ENCODE measurements at places on chromosomes 1 and 21. TPM values are rescaled to one million over a fixed set of nuclear protein-coding genes. Genes with fewer than 3 reads are reported as not detected.
A peak's percentile ranks its signal among the peaks of the same experiment; 100 is the strongest.

The METTL18 gene
- total RNA-seq, result 5.5 TPM

The INSRR gene
- total RNA-seq, result not detected

The FMO5 gene
- 0.68 TPM for total RNA-seq

The TNFAIP8L2 gene
- total RNA-seq, result not detected

The WNT4 gene
- 7.7 TPM for total RNA-seq

The GSTM5 gene
- 0.36 TPM for total RNA-seq

DNA sequence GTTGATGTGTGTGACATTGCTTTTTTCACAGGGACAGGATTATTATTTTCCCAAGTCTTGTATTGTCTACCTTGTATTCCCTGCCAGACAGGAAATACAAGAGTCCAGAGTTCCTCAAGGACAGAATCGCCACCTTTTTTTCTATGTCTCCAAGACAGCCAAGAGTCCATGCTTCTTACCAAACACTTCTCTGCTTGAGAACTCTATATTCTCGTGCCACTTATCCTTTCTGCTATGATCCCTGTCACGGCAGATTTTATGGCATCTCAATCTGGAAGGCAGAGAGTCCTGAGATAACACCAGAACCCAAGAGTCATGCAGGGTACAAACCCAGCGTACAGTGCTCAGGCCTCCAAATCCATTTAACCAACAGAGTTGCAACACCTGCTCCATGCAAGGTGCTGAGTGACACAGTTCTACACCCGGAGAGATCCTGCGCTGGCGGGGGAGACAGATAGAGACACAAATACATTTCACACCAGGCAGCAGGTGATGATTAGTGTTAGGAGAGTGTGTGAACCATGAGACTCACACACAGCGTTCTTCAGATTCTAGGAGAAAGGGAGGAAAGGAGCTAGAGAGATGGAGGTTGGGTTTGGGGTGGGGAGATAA, 107.6 kb downstream of the NAV1 start:
- no peak for ATAC-seq

DNA sequence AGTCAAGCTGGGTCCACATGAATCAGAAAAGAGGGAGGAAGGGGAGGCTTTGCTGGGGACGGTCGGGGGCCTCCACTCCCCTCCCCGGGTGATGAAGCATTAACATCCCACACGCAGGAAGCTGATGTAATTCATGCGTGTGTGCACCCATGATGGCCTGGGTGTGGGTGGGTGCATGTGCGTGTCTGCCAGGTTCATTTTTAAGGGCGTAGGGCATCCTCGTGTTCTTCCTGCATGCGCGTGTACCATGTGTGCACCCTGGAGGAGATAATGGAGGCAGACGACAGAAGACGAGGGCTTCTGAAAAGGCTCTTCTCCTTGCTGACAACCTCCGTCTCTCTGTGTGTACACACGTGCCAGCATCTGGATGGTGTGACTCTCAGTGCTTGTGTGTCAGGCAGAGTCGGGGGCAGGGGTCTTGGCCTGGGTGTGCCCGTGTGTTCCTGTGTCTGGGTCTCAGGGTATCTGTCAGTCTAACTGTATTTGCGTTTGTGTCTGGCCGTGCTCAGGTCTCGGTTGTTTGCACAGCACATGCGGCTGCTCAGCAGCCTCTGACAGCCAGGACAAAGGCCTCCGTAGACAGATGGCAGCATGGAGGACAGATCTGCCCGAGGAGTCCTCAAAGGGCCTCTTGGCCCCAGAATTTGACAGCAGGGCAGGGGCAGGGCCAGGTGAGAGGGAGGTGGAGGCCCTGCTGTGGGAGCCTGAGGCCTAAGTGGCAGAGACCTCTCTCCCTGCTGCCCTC, 2.4 kb downstream of the RAP1GAP start:
- ATAC-seq, result no peak

DNA sequence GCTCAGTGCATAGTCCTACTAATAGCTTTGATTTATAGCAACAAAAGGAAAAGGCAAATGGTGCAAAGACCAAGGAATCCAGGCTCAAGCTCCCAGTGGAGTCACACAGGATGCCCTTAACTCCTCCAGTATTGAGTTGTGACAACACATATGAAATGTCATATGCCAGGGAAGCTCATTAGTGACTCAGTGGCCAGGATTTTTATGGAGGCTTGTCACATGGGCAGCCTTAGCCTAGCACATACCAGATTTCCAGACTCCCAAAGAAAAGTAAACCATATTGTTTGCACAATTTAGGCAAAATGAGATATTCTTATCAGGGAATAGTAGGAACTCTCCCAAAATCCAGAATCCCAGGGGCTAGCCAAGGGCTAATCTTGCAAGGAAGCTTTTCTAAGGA, 129.2 kb downstream of the MAGI3 start:
- ATAC-seq, result no peak

DNA sequence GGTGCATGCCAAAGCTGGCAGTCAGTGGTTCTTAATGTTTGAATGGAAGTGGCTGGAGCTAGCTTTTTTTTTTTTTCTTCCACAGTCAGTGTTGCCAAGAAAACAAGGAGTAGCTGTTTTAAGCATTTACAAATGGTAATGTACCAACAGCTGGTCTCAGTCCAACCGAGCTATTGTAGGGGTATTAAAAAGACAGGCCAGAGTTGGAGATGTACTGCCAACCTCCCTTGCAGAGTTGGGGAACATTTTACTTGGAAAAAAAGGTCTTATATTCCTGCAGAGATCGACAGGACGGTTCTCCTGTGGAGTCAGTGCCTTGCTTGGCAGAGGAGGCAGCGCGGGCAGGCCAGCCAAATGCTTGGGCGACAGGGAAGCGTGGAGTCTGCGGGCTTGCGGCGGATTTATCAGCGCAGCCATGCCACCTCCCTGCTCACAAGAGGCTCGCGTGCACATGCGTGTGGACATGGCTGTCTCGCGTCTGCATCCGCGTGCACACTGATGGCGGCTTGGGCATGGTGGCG, 338.1 kb downstream of the RPS6KC1 start:
- ATAC-seq, result no peak

GRCh38 chr1:20701446-20701845, 16.4 kb downstream of the KIF17 start:
- ATAC-seq, result no peak

GRCh38 chr1:66248746-66249145, 285.2 kb upstream of the SGIP1 start:
- no peak for ATAC-seq

DNA sequence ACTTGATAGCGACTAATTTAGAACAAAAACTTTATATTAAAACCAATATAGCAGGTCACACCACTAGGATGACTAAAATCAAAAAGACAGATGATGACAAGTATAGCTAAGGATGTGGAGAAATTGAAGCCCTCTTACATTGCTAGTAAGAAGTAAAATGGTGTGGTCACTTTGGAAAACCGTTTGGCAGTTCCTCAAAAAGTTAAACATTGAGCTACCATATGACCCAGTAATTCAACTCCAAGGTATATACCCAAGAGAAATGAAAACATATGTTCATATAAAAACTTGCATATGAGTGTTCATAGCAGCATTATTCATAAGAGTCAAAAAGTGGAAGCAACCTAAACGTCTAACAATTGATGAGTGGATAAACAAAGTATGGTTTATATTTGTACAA, 13.0 kb upstream of the SERINC2 start:
- ATAC-seq, result no peak

DNA sequence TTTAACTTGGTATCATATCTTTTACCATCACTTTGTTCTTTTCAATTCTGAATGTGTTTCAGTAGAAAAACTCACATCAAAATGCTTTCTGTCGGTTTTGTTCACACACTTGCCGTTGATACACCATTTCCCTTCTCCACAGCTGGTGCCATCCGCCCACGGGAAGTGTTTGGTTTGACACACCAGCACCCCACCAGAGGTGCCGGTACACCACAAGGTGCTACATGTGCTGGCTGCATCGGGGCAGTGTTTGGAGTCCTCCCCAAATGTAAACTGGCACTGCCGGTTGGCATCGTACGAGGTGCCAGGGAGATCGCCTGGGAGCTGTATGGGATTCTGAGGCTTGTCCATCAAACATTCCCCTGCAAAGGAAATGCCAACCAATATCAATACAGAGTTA, 5.0 kb downstream of the ADAMTS1 start:
- no peak for ATAC-seq

- ATAC-seq, result no peak
Measured at GRCh38 chr1:239854922-239855321, 236.8 kb upstream of the FMN2 start.

- ATAC-seq, result no peak
Measured at GRCh38 chr1:170698301-170699275, 34.7 kb downstream of the PRRX1 start.

DNA sequence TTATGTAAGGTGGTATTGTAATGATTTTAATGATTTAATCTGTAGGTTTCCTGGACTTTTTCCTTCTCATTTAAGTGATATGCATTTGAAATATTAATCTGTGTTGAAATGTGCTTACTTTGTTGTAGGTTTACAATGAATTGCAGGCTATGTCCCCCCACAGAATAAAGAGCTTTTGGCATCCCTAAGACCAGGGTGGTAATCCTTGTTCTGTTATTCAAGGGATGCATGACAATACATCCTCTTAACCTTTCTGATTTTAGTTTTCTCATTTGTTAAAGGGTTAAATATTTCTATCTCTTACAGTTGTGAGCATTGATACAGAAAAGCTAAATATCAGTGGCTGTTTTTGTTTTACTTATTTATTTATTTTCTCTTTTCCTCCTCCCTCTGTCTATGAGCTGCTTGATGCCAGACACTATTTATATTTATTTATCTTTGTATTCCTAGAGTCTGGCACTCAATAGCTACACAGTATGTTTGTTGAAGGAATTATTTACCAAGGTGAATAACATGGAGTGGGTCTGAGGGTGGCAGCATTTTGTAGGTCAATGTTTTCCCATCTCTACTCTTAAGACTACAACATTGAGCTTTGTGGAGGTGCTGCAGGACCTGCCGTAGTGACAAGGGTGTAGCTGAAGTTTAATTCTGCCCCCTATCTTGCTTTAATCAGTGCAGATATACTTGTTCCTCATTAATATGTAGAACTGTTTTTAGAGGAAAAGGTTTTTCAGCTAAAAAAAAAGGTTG, 19.9 kb upstream of the ADGRL2 start:
- no peak for ATAC-seq

DNA sequence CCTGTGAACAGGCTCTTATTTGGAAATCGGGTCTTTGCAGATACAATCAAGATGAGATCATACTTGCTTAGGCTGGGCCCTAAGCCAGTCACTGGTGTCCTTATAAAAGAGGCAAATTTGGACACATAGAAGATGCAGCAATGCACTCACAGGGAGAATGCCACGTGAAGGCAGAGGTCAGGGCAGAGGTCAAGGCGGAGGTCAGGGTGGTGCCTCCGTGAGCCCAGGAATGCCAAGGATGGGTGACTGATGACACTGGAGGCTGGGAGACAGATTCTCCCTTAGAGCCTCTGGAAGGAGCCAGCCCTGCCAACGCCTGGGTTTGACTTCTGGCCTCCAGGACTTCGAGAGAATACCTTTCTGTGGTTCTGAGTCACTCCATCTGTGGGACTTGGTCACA, 22.8 kb upstream of the C1orf174 start:
- ATAC-seq, result no peak

DNA sequence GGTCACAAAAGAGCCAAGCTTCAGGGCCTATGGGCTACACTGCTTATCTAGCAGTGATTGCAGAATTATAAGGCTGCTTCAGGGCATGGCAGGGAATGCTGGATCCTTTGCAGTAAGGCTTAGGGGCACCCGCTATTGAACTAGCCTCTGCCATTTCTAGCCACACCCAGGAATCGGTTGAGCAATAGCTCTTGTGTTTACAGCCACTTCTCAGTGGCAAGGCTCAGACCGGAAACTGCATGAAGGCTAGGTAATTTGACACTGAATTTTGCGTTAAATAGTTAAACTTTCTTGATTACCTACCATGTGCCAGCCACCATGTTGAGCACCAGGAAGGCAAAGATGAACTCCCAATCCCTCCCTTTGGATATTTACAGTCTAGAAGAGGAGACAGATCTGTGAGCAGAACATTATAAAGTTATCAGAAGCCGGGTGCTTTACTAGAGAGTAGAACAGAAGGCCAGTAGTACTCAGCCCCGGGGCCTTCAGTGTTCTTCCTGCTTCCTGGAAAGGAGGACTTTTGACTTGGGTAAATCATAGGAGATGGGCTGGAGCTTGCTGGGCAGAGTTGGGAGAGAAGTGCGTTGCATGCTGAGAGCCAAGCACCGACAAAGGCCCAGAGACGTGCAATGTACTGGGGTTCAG, 98.6 kb upstream of the LPGAT1 start:
- ATAC-seq, result peak; percentile 66

DNA sequence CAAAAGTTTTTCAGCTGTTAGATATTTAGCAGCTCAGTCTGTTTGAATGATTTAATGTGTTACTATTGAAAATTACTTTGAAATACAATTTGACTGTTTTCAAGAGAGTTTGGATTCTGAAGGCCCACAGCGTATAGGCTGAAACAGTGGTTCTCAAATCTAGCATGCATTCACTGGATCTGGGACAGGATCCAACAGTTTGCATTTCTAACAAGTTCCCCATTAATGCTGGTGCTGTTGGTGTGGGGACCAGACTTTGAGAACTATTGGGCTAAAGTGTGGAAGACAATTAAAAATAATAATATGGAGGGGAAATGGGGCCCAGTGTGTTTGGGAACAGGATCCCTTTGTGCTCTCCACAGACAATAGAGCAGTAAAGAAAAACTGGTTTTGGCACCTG, 31.9 kb downstream of the ITSN1 start:
- no peak for ATAC-seq

- no peak for ATAC-seq
Measured at GRCh38 chr21:31201548-31201947, 142.5 kb downstream of the TIAM1 start.

DNA sequence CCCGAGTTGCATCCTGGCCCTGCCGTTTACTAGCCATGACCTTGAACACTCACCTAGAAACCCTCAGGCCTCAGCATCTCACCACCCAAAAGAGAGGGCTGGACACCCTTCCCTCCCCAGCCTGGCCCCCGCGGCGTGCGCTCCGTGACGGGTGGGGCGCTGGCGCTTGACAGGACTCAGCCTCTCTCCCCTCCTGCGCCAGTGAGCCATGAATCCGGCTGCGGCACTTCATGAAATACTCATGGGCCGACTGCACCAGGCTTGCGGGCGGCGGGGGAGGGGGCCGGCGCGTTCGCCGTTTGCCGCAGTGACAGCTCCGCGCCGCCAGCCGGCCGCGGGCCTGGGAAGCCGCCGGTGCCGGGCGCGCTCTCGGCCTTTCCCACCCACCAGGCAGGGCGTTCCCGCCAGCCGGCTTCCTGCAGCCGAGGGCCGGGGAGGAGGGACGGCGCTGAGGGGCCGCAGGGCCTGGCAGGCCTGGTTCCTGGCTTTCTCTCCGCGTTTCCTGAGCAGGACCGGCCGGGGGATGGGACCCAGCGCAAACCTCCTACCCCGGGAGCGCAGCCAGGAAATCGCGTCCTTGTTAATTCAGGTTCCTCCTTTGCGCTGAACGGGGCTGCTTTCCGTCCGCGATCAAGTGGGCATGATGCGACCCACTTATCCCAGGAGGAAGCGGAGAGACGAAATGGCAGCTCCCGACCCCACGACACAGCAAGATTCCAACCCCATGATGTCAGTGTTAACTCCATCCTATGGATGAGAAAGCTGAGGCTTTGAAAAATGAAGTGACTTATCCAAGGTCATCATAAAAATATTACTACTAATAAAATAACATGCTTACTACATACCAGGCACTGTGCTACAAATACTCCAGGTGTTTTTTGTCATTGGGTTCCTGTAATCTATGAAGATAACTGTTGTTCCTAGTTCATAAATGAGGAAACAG, 9.1 kb upstream of the LUZP1 start:
- ATAC-seq, result peak; percentile 76

All from esophagus mucosa (tissue), 1 donor.